ENCODE measurements at places on chromosomes 13 and 19. TPM values are rescaled to one million over a fixed set of nuclear protein-coding genes. Genes with fewer than 3 reads are reported as not detected.

Gene PSG3
- total RNA-seq: 0.07 TPM

Gene MAST1
- total RNA-seq: 1.8 TPM

Gene RNF17
- total RNA-seq: not detected

Gene ESD
- total RNA-seq: 94.9 TPM

Gene CXCL17
- total RNA-seq: 0.10 TPM

Gene FLT1
- 0.03 TPM for total RNA-seq

Gene GJB6
- 0.02 TPM for total RNA-seq

Gene SMIM7
- total RNA-seq: 73.3 TPM

Gene LRP3
- 52.8 TPM for total RNA-seq

Gene WTIP
- 35.0 TPM for total RNA-seq
